Renal cortex interstitium (tissue), 15 donors: ENCODE measurements at places on chromosomes 2 and 18.

DNA sequence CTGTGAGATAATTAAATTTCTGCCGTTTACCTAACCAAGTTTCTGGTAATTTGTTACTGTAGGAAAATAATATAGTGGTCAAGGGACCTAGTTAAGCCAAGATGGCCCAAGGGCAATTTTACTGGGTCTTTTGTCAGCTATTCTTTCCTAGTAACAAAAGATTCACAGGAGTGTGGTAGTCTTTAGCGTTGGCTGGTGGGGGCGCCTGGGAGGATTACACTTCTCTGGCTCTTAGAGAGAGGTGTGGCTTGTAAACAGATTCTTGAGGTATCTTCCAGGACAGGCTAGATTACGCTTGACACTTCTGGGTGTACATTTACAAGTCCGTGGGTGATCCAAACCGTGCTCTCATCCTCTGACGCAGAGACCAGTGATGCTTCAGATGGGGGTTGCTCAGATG, 3.3 kb upstream of the ACOXL start:
- DNase-seq, result no peak

- DNase-seq, result no peak
These were observed 34.2 kb downstream of the B4GALT6 start for GRCh38 chr18:31649978-31650719.

- no peak for DNase-seq
These were observed 528.7 kb upstream of the FANCL start for GRCh38 chr2:58769864-58770234.

GRCh38 chr2:234628953-234629352, 132.1 kb upstream of the ARL4C start:
- no peak for DNase-seq

GRCh38 chr18:48813833-48814489, 136.8 kb downstream of the SMAD7 start:
- no peak for DNase-seq

GRCh38 chr2:241592126-241592845, 33.7 kb downstream of the BOK start:
- no peak for DNase-seq

- no peak for DNase-seq
These were observed 47.8 kb downstream of the SMAD2 start for GRCh38 chr18:47882641-47883040.

- DNase-seq, result no peak
These were observed 132.1 kb downstream of the TFCP2L1 start for GRCh38 chr2:121152861-121153260.

- DNase-seq, result no peak
These were observed 7.0 kb upstream of the GPD2 start for GRCh38 chr2:156429211-156429610.

DNA sequence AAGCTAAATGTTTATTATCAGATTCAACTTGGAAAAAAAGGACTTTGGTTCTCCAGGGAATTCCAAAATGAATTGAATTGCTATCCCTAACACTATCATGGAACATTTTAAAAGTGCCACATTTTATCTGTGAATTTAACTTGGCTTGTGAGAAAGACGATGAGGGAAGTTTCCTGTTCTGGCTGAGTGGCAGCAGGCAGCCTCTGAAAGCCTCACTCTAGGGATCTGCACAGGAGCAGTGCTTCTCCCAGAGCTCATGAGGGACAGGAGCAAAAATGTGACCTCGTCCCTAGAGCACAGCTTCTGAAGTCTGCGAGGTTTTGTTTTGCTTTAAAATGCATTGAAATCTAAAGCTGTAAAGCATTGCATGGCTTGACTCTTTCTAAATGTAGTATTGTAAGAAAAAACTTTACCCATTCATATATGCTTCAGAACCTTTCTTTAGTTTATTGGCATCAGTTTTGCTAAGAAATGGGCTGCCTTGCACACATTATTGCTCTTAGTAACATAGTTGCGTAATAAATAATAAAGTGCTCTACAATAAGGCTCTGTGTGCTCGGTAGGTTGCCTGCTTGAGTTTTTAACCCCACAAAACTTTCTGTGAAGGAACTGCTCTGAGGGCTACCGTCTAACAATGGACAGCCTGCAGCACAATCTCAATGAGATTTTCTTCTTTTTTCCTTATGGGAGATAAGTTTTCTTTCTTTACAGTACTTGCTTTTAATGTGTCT, 136.2 kb upstream of the CDCA7 start:
- DNase-seq, result no peak

- no peak for DNase-seq
These were observed 27.0 kb downstream of the FOSL2 start for GRCh38 chr2:28419443-28420270.

GRCh38 chr2:241068136-241068941, 33.7 kb downstream of the MTERF4 start:
- DNase-seq, result no peak

DNA sequence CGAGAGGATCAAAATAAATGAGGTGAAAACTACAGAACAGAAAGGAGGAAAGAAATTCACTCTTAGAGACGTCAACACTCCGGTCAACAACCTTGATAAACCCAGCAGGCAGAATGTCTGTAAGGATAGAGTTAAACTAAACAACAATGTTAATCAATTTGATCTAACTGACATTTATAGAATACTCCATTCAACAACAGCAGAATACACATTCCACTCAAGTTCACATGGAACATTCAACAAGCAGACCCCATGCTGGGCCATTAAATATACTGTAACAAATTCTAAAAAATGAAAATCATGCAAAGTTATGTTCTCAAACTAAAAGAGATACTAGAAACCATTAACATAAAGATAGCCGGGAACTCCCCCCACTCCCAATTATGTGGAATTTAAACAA, 41.8 kb downstream of the FAM210A start:
- no peak for DNase-seq

DNA sequence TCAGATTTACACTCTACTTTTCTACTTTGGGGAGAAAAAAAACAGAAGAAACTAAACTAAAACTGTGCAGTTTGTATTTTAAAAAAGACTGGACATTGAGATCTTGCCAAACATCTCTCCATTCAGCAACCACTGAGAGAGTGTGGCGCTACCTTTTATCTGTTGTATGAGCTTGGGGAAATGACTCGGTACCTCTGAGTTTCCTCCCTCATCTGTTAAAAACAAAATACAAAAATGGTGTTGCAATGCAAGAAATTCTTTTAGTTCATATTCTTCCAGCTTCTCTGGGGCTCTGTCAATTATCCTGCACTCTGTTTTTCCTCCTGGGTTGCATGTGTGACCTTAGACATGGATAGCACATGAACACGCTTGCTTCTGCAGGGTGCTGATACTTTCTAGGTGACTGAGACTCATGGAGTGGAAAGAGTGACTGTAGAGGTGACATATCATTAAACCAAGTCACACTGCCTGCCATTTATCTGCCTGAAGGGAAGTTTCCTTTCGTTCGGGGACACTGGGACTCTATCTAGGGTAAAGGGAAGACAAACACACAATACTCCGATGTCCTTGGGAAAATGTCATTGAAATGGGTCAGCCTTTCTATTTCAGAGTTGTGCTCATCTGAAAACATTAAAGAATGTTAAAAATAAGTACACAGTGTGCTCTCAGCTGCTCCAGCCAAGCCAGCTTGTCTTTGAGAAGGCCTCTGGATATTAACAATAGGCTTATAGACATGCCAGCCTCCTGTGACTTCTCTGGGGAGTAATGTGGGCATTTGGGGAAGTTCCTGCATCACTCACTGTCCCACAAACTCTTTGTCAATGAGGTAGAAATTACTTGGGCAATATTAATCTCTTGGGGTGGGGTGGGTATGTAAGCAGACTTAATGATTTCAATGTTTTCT, 91.4 kb downstream of the TRIB2 start:
- DNase-seq, result no peak

- DNase-seq, result no peak
These were observed 156.6 kb upstream of the ACVR2A start for GRCh38 chr2:147688242-147688641.

- no peak for DNase-seq
These were observed 202.1 kb upstream of the HS6ST1 start for GRCh38 chr2:128520791-128521190.

- DNase-seq, result no peak
These were observed 73.4 kb upstream of the TEX51 start for GRCh38 chr2:126825316-126825715.

DNA sequence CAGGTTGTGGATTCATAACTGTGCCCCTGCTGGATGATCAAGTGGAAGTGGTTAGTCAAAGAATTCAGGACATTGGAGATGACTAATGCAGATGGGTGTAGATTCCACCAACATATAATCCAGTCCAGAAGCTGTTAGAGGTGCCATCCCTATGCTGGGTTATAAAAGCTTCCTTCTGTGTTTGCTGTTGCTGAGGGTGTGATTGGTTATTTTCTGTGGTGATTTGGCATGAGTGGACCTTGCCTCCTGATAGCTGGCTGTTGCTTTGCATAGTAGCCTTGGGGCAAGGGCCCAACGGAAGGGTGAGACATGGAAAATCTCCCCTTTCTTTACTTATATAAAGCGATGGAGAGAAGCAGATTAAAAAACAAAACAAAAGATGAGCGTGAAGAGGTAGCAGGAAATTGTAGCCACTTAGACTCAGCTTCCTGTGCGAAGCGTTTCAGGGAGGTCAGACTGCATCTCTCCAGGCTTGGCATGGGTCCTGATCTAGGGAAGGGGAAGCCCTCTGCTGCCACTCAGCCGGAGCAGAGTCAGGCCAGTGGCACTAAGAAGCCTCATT, 190.4 kb downstream of the FMNL2 start:
- no peak for DNase-seq

DNA sequence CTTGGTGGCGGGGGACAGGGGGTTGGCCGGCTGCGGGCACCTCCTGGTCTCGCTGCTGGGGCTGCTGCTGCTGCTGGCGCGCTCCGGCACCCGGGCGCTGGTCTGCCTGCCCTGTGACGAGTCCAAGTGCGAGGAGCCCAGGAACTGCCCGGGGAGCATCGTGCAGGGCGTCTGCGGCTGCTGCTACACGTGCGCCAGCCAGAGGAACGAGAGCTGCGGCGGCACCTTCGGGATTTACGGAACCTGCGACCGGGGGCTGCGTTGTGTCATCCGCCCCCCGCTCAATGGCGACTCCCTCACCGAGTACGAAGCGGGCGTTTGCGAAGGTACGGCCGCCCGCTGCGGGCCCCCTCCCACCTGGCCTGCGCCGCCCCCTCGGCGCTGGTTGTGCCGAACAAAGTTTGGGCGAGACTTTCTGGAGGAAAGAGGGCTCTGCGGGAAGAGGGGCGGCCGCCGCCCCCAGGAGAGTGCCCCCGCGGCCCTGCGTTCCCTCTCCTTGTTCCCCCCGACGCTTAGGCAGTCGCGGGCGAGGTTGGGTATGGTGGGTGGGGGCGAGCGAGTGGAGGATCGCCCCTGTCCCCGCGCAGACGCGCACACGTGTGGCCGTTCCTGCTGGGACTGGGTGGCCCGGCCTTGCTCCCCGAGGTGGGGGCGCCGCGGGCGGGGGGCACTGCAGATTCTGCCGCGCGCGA, 866 bp downstream of the CRIM1 start:
- no peak for DNase-seq

- no peak for DNase-seq
These were observed 12.1 kb upstream of the ARHGEF4 start for GRCh38 chr2:130824492-130825061.

DNA sequence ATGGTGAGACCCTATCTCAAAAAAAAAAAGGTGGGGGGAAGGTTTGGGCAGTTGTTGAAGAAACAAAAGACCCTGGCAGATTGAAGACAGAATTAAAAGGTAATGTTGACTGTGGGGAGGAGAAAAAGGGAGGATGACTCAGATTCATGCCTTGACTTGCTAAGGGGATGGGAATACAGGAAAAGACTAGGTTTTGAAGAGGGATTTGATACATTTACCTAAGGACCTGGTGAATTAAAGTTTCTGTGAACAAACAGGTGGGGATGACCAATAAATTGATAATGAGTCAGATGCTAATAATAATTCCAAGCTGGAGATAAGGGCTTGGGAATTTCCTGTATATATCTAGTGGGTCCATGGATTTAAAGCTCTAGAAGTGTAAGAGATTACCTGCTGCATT, 27.6 kb downstream of the TTR start:
- DNase-seq, result no peak

DNA sequence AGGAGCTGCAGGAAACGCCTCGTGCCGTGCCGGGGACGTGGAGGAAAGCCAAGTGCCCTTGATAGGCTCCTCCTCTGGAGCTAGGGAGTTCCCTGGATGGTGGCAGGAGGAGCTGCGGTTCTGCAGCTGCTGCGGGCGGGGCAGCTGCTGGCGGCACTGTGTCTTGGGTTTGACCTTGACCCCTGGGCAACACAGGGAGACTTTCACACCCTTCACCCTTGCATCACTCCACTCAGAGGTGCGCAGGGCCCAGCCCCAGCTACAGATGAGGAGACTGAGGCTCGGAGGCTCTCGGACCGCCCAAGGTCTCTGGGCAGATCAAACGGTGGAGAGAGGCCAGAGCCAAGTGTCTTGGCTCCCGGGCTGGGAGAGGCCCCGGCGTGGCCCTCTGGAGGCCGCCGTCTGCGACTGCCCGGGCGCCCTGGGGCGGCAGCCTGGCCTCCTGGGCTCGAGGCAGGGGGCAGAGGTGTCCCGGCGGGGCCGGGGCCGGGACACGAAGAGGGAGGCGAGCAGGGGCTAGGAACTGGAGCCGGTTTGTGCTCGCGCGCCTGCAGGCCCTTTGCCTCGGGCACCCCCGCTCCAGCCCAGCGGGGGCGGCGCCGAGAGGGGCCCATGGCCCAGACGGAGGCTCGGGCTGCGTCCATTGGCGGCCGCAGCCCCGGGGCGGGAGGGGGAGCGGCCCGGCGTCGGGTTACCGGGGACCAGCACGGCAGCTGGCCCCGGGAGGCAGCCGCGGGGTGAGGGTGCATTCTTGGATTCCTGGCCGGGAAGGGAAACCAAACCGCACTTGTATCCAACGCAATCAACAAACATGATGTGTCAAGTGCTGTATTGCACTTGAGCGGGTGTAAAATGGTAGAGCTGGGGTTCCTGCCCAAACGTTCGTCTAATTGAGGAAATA, 129.6 kb upstream of the SLC1A4 start:
- no peak for DNase-seq

- peak; percentile 31 for DNase-seq
These were observed 33.1 kb downstream of the SLC8A1 start for GRCh38 chr2:40418614-40419363.

DNA sequence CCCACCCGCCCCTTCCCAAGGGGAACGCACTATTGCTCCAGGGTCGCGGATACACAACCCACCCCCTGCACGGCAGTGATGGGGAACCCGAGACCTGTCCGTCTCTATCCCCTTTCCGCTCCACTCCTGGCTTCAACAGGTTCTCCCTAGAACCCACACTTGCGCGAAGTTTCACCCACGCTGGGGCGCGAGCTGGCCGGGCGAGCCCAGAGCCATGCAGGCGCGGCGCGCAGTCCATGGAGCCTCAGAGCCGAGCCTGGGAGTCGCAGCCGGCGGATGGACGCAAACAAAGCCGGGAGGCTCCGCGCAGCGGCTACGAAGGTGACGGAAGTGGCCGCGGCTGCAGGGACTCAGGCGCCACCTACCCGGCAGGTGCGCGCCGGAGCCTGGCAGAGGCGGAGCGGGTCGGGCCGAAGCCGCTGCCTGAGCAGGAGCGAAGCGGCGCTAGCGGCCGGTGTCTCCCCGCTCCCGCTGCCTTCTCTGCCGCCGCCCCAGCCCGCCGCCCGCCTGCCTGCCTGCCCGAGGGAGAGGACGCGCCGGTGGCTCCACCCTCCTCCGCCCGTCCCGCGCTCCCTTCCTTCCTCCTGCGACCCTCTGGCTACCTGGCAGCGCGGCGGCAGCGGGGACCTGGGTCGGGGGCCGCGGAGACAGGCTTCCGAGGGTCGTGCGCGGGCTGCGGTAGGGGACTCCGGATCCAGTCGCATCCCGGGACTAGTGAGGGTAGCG, 14.0 kb downstream of the ALPG start:
- DNase-seq, result no peak
